ENCODE measurements at places on chromosomes 7 and 10.

DNA sequence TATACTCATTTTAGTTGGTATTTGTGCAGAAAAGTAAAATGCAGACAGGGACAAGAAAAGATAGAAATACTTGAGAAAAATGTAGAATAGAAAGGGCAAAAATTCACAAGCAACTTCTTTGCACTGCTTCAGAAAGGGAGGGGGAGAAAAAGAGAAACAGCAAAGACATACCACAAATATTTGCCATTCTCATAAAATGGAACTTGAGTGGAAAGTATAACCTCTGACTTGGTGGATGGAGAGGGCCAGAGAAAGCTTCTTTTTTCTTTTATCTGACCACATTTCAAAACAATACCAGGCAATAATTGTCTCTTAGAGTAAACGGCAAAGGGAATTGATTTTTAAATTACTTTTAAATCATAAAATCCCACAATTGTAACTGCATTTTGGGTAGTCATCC, 35.8 kb upstream of the TRUB1 start:
- no peak for DNase-seq
- no peak overlapping the region for H3K4me3 ChIP-seq
- no peaks in the 10 kb centered on the region for H3K36me3 ChIP-seq
- H3K27ac ChIP-seq, result no peak overlapping the region
- H3K27me3 ChIP-seq, result no peaks in the 10 kb centered on the region

GRCh38 chr7:66779669-66780409, 39.3 kb downstream of the RABGEF1 start:
- DNase-seq, result no peak
- no peaks in the 10 kb centered on the region for H3K4me1 ChIP-seq
- H3K27me3 ChIP-seq, result no peaks in the 10 kb centered on the region

- H3K36me3 ChIP-seq, result no peaks in the 10 kb centered on the region
- H3K27ac ChIP-seq, result no peak overlapping the region
- DNase-seq, result no peak
- no peaks in the 10 kb centered on the region for H3K4me1 ChIP-seq
- H3K4me3 ChIP-seq, result no peak overlapping the region
- no peaks in the 10 kb centered on the region for H3K27me3 ChIP-seq
Observed at GRCh38 chr7:17144322-17144721, 154.1 kb upstream of the AHR start.

- no peaks in the 10 kb centered on the region for H3K27me3 ChIP-seq
- no peaks in the 10 kb centered on the region for H3K36me3 ChIP-seq
- peak; percentile 93 for DNase-seq
- H3K4me1 ChIP-seq, result peaks cover 7% of the 10 kb centered on the region
- H3K27ac ChIP-seq, result no peak overlapping the region
Observed at GRCh38 chr7:142535123-142535779, 214.0 kb upstream of the PRSS1 start.

GRCh38 chr10:12971001-12971788, 30.3 kb downstream of the CCDC3 start:
- H3K36me3 ChIP-seq, result no peaks in the 10 kb centered on the region
- H3K4me3 ChIP-seq, result no peak overlapping the region
- peaks cover 2% of the 10 kb centered on the region for H3K4me1 ChIP-seq
- H3K27me3 ChIP-seq, result no peaks in the 10 kb centered on the region
- no peak overlapping the region for H3K27ac ChIP-seq

DNA sequence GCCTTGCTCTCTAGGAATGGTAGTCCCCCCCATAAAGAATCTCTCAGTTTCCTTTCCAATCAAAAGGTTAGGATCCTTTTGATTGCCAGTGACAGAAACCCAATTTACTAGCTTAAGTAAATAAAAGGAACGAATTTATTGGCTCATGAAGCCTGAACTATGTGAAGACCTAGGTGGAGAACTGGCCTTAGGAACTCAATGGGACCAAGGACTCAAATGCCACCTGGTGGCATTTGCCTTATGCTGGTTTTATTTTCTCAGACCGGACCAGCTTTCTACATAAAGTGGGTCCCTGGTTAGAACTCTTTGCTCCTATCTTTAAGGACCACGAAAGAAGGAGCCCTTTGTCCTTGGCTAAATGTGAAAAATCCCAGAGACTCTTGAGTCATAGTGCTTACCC, 25.4 kb downstream of the CFTR start:
- no peak overlapping the region for H3K4me3 ChIP-seq
- H3K36me3 ChIP-seq, result no peaks in the 10 kb centered on the region
- H3K27ac ChIP-seq, result no peak overlapping the region
- no peaks in the 10 kb centered on the region for H3K4me1 ChIP-seq

DNA sequence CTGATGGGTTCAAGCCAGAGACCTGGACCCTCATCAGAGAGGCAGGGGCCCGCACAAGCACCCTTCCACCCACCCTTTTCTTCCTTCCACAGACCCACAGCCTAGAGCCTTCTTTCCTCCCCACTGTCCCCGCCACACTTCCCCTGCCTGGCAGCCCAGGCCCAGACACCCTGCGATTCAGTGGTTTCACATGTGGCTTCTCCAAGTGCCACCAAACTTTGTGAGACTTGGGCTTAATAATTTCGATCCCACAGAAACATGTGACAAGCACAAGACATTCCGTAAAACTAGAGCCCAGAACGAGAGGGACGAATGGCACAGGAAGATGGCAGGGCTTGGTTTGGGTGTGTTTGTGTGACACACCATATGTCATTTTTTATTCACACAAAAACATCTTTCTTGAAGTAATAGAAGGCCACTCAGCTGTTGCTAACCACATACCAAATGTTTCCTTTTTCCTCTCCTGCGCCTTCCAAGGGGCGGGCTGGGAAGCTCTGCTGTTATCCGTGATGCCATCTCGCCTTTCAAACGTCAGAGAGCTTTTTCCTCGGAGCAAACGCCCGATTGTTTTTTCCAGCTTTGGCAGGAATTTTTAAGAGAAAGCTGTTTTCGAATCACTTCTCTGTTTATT, 162.9 kb downstream of the GRK5 start:
- H3K4me3 ChIP-seq, result no peak overlapping the region
- no peaks in the 10 kb centered on the region for H3K27me3 ChIP-seq
- H3K36me3 ChIP-seq, result no peaks in the 10 kb centered on the region
- no peak overlapping the region for H3K27ac ChIP-seq
- DNase-seq, result peak; percentile 83
- H3K4me1 ChIP-seq, result no peaks in the 10 kb centered on the region

DNA sequence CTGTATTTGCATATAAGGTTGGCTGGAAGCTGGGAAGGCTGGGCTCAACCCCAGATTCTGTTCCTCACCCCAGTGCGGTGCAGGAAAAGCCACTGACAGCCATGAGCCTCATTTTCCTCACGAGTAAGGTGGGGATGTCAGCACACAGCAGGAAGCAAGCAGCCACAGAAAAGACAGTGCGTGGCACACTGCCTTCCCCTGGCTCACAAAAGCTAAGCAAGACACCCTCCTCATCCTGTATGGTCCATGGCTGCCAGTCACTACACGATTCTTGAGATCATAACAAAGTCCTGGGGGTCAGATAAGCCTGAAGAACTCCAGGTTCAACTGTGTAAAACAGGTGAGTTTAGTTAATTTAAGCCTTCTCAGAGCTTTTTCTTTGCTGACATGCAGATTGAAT, 28.9 kb upstream of the DDC start:
- no peak overlapping the region for H3K4me3 ChIP-seq
- peaks cover 12% of the 10 kb centered on the region for H3K36me3 ChIP-seq
- DNase-seq, result no peak
- H3K4me1 ChIP-seq, result no peaks in the 10 kb centered on the region

- H3K4me3 ChIP-seq, result no peak overlapping the region
- no peak for DNase-seq
- H3K27me3 ChIP-seq, result no peaks in the 10 kb centered on the region
- H3K36me3 ChIP-seq, result peaks cover 9% of the 10 kb centered on the region
Observed at GRCh38 chr10:7365027-7365745, 45.6 kb downstream of the SFMBT2 start.

DNA sequence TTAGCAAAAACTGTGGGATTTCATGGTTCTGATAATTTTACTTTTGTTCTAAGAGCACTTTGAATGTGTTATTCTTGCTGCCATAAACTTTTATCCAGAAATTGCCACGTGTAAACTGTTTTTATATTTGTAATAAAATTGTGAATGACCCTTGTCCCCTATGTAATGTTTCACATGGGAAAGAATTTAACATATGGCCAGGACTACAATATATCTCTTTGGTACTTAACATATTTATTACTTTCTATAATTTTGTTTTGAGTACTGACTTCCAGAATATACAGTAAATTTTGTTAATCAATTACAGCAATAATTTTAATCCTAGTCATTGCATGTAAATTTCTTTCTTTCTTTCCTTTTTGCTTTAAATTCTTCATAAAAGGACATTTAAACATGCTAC, 735.0 kb upstream of the PHF14 start:
- no peak overlapping the region for H3K4me3 ChIP-seq
- no peaks in the 10 kb centered on the region for H3K27me3 ChIP-seq
- H3K36me3 ChIP-seq, result no peaks in the 10 kb centered on the region

- DNase-seq, result no peak
- no peaks in the 10 kb centered on the region for H3K27me3 ChIP-seq
- H3K4me3 ChIP-seq, result no peak overlapping the region
- peaks cover 2% of the 10 kb centered on the region for H3K4me1 ChIP-seq
- no peaks in the 10 kb centered on the region for H3K36me3 ChIP-seq
Observed at GRCh38 chr7:25786936-25787335, 365.1 kb upstream of the NFE2L3 start.

GRCh38 chr7:6307762-6308161, 35.3 kb upstream of the CYTH3 start:
- peak; percentile 85 for DNase-seq
- no peak overlapping the region for H3K27ac ChIP-seq
- H3K4me3 ChIP-seq, result no peak overlapping the region
- no peaks in the 10 kb centered on the region for H3K4me1 ChIP-seq
- H3K27me3 ChIP-seq, result no peaks in the 10 kb centered on the region

GRCh38 chr7:94436018-94436604, 41.4 kb downstream of the COL1A2 start:
- DNase-seq, result peak; percentile 94
- H3K27me3 ChIP-seq, result no peaks in the 10 kb centered on the region
- no peak overlapping the region for H3K4me3 ChIP-seq
- H3K27ac ChIP-seq, result no peak overlapping the region
- no peaks in the 10 kb centered on the region for H3K36me3 ChIP-seq

- no peak overlapping the region for H3K4me3 ChIP-seq
- no peaks in the 10 kb centered on the region for H3K27me3 ChIP-seq
- no peaks in the 10 kb centered on the region for H3K4me1 ChIP-seq
- no peaks in the 10 kb centered on the region for H3K36me3 ChIP-seq
- peak; percentile 77 for DNase-seq
Observed at GRCh38 chr7:114889646-114890285, 32.1 kb upstream of the MDFIC start.

Measured in trophoblast cell (in vitro differentiated cells and primary cell).